ENCODE measurements at places on chromosomes 6 and 20.

DNA sequence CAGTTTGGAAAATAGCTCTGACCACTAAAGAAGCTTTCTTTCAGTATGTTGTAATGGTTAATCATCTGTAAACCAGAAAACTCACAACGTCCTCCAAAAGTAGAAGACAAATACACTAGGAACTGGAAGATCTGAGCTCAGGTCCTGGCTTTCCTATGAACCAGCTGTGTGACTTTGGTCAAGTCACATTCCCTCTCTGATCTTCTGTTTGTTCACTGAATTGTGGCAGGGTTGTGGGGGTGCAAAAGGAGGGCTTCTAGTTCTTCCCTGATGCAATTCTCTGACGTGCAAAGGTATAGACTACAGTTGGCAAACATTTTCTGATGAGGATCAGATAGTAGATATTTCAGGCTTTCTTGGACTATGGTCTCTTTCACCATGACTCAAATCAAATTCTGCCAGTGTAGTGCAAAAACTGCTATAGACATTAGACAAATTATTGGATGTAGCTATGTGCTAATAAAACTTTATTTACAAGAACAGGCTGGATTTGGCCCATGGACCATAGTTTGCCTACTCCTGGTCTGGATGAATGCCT, 44.9 kb downstream of the ATXN1 start:
- no peak for DNase-seq

DNA sequence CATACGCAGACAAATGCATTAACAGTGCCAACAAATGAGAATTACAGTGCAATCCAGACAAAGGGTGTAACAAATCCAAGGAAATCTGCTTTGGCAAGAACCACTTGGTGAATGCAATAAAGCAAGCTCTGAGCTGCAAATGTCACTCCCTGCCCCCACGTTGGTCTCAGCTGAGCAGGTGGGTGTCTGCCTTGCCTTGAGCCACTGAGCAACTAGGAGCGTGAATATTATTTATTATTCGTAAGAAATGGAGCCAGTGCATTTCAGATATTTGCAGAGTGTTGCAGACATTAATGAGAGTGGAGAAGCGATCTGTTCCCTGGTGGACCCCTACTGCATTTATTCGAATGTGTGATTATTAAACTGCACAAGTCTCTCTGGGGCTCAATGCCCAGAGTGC, 36.6 kb upstream of the F13A1 start:
- no peak for DNase-seq

DNA sequence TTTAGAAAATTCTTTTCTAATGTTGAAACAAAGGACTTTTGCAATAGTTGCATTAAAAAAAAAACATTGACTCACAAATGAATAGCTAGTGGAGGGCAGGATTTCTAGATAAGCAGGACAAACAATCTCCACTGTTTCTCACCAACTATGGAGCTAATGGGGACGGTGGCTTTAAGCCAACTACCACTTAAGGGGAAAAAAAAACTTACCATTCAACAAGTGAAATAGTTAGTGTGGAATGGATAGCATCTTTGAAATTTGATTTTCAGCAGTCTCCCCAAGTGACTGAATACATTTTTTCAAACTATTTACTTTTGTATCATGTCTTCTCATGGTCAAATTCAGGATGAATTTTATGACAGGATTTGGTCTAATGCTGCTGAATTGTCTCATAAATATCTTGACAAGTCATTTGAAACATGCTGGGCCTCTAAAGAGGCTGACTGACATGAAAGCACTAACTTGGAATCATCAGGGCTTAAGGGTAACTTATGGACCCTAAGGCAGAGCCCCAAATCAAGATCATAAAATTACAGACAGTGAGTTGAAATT, 100.5 kb downstream of the EYA4 start:
- no peak for DNase-seq

GRCh38 chr6:33339193-33339592, 21.6 kb upstream of the ZBTB22 start:
- no peak for DNase-seq

DNA sequence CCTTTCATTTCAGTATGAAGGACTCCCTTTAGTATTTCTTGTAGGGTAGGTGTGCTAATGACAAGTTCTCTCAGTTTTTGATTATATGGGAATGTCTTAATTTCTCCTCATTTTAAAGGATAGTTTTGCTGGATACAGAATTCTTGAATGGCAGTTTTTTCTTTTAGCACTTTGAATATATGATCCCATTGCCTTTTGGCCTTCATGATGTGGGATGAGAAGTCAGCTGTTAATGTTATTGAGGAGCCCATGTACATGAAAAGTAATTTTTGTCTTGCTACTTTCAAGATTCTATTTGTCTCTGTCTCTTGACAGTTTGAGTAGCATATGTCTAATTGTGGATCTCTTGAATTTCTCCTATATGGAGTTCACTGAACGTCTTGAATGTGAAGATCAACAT, 30.9 kb downstream of the RSPH3 start:
- peak; percentile 21 for DNase-seq

GRCh38 chr6:168468045-168468444, 27.1 kb downstream of the SMOC2 start:
- DNase-seq = no peak

DNA sequence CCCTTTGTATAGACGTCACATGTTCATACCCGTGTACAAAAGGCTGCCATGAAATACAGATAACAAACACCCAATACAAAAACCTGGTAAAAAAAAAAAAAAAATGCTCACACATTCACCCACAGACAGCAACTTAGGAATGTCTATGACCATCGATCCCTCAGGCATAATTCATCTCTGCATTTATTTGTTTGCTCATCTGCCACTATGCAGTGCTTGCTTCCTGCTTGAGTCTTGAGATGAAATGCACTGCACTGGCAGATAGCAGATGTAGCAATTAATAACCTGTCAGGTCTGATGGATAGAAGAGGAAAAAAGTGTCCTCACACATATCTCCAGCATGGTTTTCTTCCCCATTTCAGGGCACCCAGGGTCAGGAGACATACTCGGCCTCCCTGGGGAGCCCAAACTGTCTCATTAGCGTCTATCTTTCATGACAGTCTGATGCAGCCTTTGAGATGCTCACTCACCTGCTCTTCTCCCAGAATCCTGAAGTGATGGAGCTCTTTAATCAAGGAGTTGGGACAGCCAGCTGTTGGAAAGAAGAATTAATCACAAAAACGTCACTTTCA, 295.1 kb upstream of the AGPAT4 start:
- DNase-seq = no peak

GRCh38 chr6:37565267-37566110, 65.8 kb upstream of the CCDC167 start:
- no peak for DNase-seq

GRCh38 chr6:148351309-148351708, 8.7 kb downstream of the SASH1 start:
- no peak for DNase-seq

DNA sequence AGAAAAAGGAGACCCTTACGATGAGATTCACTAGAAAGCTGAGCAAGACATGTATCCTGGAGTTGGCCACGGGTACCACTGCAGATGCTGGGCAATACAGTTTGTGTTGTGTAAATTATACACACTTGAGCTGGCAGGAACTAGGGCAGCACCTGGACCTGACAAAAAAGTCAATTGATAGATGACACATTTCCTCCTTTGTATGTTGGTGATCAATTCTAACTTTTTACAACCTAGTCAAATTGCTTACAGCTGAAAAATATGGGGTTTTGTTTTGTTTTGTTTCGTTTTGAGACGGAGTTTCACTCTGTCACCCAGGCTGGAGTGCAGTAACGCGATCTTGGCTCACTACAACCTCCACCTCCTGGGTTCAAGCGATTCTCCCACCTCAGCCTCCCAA, 108.9 kb downstream of the UST start:
- DNase-seq = no peak

DNA sequence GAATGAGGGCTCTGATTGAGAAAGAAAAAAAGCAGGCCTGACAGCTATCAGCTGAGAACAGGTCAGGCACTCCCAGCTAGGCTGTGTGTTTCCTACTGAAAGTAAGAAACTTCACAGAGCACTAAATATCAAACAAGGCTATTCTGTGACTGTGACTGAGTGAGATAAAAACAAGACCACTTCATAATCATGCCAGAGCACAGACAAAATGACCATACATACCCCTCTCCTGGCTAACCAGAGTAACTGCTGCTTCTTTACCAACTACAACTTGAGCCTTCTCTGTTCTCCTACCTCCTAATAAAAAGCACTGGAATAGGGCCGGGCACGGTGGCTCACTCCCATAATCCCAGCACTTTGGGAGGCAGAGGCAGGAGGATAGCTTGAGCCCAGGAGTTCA, 6.8 kb upstream of the BTN1A1 start:
- peak; percentile 71 for DNase-seq
